Regular cardiac myocyte (primary cell): ENCODE measurements at places on chromosomes 12 and 14. TPM values are rescaled to one million over a fixed set of nuclear protein-coding genes. Genes with fewer than 3 reads are reported as not detected.

Gene HOXC5
- total RNA-seq = under 0.01 TPM in 1 of 2 replicates, not detected in the other

Gene PTGES3
- total RNA-seq = 56.7 and 164 TPM in 2 replicates

Gene FGF6
- total RNA-seq = not detected in 2 replicates

Gene SIRT4
- 0.96 and 2.8 TPM in 2 replicates for total RNA-seq

Gene KCNMB4
- total RNA-seq = 1.9 and 5.1 TPM in 2 replicates

Gene ADAM20
- total RNA-seq = 0.38 and 2.3 TPM in 2 replicates

Gene PLXNC1
- total RNA-seq = 1.5 and 2.3 TPM in 2 replicates

Gene CCDC92
- total RNA-seq = 6.9 and 9.3 TPM in 2 replicates

Gene PLEKHH1
- 0.38 and 0.56 TPM in 2 replicates for total RNA-seq

Gene RPL36AL
- 257 and 303 TPM in 2 replicates for total RNA-seq

Gene C14orf132
- total RNA-seq = 1.9 and 20.9 TPM in 2 replicates

Gene OASL
- under 0.01 and 0.56 TPM in 2 replicates for total RNA-seq

Gene CYP27B1
- total RNA-seq = 0.19 and 1.1 TPM in 2 replicates

Gene TMEM119
- total RNA-seq = 0.58 and 15.8 TPM in 2 replicates

Gene PMEL
- total RNA-seq = 1.1 and 1.7 TPM in 2 replicates

Gene ASCL1
- total RNA-seq = not detected in 2 replicates

Gene HOMEZ
- total RNA-seq = 2.5 and 4.2 TPM in 2 replicates

Gene GPD1
- under 0.01 and 0.56 TPM in 2 replicates for total RNA-seq

Gene PMCH
- 0.19 TPM in 1 of 2 replicates, not detected in the other for total RNA-seq
